CD4-positive, alpha-beta T cell treated with Interleukin-21 for 1 hour (primary cell): ENCODE measurements at places on chromosomes 4 and X.

DNA sequence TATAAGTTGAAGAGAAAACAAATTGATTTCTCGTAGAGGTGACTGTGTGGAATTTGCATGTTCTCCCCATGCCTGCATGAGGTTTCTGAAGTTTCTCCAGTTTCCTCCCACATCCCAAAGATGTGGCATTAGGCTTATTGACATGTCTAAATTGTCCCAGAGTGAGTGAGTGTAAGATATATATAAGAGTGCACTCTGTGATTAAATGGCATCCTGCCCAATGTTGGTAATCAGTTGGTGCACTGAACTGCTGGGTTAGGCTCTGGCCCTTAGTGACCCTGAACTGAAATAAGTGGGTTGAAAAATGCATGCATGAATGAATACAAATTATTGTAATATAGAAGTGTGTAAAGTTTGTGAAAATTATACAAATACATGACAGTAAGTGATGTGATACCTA, 1106.5 kb downstream of the TECRL start:
- DNase-seq: no peak

GRCh38 chr4:42655921-42656678, 805 bp downstream of the ATP8A1 start:
- peak; percentile 40 for DNase-seq

- peak; percentile 36 for DNase-seq
Measured at GRCh38 chrX:53223955-53224859, 800 bp downstream of the KDM5C start.

DNA sequence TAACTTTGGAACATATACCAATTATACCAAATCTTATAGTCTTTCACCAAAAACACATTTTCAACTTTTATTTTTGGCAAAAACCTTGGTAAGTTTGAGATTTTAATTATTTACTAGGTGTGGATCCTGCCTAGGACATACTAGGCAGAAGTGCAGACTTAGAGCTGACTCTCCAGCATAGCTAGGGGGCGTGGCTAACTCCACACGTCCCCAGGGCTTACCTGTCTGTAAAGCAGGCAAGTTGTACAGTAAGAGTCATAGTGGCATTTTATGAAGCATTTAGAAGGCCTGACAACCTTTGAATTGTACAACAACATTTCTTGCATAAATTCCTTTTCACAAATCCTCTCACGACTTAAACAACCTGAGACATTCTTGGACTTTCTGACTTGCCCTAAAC, 19.2 kb upstream of the GRPEL1 start:
- DNase-seq: no peak

DNA sequence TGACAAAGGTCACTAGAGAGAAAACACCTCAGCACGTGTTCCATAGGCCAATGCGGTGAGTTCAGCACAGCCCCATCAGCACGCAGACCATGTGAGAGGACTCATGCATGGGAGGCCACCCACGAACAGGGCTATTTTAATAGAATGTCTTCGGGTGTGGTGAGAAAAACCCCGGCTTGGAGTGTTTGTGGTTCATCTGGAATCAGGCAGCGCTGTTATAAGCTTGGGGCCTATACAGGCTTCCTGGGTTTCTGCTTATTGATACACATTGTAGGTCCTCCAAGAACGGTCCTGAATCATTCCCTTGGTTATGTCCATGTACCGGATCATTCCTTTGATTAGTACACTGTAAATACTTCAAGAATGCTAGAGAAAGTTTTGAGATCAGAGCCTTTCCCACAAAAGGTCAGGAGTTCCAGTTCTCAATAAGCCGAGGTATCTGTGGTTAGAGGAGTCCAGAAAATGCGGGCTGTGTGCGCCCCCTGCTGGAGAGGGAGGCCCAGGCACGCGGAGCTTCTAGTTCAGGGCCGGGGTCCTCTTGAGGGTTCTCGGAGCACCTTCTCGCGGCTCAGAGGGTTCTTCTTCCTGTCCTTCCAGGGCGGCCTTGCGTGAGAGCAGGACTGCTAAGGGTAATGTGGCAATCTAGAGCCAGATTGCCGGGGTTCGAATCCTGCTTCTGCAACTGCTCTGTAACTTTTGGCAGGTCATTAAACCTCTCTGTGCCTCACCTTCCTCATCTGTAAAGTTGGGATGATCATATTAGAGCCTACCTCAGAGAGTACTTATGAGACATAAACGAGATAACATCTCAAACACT, 51.8 kb downstream of the TLR10 start:
- peak; percentile 84 for DNase-seq

- DNase-seq: no peak
Measured at GRCh38 chr4:119130365-119131065, 5.1 kb upstream of the MYOZ2 start.

GRCh38 chr4:31793907-31794306, 1073.7 kb downstream of the PCDH7 start:
- DNase-seq: no peak
